ENCODE measurements at places on chromosomes 16 and 17.

GRCh38 chr16:81237282-81237681 is 1.2 kb upstream of the BCO1 start:
- DNase-seq: no peak

DNA sequence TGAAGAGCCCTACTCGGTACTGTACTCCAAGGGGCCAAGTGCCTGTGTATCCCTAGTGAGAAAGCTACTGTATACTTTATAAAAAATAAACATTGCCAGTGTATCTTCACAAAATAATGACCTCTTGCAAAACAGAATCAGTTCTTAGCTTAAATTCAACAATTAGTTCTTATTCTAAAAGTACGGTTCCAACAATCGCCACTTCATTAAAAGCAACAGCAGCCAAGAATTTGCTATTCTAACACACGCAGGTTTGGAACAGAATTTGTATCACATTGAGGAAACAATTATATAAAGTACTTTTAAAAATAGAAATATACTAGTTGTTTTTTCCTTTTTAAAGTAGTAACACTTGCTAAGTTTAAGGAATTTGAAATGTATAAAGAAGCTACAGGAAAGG is 48.5 kb downstream of the CEP95 start:
- DNase-seq: no peak

DNA sequence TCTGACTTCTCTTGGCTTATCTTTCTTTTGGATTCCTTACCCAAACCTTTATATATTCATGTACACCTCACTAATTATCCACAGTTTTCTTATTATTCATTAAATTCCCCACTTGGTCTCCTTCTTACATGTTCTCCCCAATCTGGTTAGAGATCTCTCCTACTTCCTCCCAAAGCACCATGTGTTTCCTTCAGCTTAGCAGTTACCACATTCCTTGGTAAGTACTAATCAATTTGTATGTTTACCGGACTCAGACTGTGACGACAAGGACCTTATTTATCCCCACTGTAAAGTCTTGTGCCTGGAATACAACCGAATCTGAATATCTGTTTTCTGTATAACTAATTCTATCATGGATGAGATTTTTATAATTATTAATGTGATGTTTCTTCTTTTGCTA is 389.5 kb downstream of the KCNJ2 start:
- no peak for DNase-seq

- DNase-seq: no peak
Measured at GRCh38 chr17:27567563-27567859, 63.5 kb upstream of the LGALS9 start.
